ENCODE measurements at places on chromosomes 4 and X.

- no peak for DNase-seq
Measured at GRCh38 chrX:145716226-145716625, 101.4 kb upstream of the SLITRK2 start.

DNA sequence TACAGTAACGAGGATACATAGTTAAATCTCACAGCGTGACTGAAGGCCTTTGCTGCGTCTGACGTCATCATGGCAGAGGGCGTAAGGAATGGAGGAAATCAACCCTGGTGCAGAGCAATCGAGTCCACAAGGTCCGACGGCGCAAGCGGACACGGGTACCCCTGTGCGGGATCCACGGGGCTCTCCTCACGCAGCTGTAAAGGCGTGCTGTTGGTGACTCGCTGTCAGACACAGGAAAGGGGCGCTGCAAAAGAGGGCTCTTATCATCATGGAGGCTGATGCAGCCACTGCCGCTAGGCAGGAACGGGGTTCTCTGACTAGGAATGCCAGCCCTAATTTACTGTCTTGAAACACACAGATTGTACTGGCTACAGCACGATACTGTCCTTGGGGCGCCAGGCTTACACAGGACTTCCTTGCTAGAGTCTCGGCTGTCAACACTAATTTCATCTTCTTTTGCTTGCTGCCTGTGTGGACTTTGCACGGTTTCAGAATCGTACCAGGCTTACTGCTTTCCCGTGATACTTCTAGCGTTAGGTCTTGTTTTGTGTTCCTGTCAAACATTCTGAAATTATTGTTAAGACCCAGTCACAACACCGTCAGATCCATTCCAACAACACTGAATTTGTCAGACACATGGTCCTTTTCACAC lies 13.6 kb downstream of the RNF212 start:
- DNase-seq = no peak

GRCh38 chr4:112589206-112589605 lies 47.5 kb downstream of the ZGRF1 start:
- no peak for DNase-seq

DNA sequence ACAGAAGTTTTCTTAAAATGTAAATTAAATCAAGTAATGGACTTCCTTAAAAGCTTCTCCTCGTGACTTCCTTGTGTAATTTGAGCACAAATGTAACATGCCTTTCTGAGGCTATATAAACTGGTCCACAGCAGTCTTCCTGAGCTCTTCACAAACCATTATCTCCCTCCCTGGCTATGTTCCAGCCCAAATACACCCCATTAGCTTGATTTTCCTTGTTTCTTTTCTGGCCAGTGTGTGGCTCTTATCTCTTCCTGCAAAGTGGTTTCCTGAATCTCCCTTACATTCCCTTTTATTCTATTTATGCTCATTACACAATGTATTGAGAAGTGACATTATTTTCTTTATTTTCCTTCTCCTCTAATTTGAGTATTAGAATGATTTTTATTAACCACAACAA lies 1085.3 kb upstream of the PCDH10 start:
- DNase-seq = no peak

DNA sequence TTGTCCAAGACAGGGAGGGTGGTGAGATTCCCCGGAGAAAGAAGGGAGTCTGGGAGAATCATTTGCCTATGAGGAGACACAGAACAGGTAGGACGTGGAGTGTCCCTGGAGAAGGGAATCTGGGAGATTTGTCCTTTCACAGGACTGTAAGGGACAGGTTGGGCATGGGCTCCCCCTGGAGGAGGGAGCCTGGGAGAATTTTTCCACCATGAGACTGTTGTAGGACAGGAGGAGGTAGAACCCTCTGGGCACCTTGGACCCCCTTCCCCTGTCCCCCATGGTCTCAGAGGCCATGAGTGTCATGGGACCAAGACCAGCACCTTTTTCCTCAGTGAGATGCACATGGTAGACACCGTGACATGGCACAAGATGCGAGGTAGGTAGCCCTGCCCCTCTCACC lies 2.8 kb downstream of the PORCN start:
- DNase-seq = no peak

DNA sequence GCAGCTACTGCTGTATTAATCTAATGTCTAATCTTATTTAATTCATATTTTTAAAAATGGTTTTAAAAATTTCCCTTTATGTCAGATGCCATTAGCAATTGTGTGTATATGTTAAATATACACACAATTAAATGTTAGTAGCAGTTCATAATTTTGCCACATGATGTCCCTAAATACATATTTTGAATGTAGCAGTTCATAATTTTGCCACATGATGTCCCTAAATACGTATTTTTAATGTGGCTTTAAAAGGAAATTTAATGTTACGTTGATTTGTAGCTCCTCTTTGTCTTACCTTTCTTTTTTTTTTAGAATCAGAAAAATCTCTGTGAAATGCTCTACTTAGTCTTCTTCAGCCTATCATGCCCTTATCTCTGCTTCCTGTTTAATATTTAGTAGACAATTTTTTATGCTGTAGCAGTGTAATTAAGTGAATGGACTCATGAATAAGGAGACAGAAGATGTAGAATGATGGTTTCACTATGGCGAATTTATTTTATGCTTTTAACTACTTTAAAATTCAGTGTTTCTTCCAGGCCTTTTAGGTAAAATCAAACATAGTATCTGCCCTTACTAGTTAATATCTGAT lies 26.1 kb downstream of the RBM46 start:
- no peak for DNase-seq

- no peak for DNase-seq
Measured at GRCh38 chr4:142752202-142752786, 93.8 kb downstream of the INPP4B start.

DNA sequence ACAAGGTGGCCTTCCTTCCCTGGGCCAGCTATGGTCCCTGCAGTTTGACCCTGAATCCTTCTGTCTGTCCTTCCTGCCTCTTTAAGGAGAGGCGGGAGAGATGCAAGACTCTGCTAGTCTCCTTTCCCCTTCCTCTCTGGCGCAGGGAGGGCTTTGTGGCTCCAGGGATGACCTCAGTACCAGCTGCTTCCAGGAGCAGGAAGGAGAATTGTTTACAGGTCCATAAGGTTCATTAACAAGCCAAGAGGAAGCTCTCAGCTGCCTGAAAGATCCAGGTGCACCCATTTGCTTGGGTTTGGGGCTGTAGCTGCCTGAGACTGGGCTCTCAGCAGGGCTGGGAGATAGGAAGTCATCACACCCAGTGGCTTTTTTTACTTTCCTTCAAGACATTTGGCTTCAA lies 4.0 kb upstream of the FATE1 start:
- no peak for DNase-seq

All from NCI-H2081 treated with DMSO at 0.1 percent for 48 hours (cell line).